Keratinocyte (primary cell): ENCODE measurements at places on chromosomes 3 and 15. TPM values are rescaled to one million over a fixed set of nuclear protein-coding genes. Genes with fewer than 3 reads are reported as not detected.

GRCh38 chr3:15982667-15983196 lies 185.0 kb upstream of the ANKRD28 start:
- peak; percentile 94 for DNase-seq
- peak overlapping the region; percentile 83 for H3K27ac ChIP-seq
- H3K36me3 ChIP-seq, result no peaks in the 10 kb centered on the region

GRCh38 chr3:126349071-126349470 lies 8.1 kb downstream of the KLF15 start:
- H3K4me3 ChIP-seq, result no peak overlapping the region
- H3K27me3 ChIP-seq, result no peaks in the 10 kb centered on the region
- no peak for DNase-seq
- no peaks in the 10 kb centered on the region for H3K4me1 ChIP-seq
- no peak overlapping the region for H3K27ac ChIP-seq

- H3K27ac ChIP-seq, result peak overlapping the region; percentile 27
- H3K36me3 ChIP-seq, result peaks cover 4% of the 10 kb centered on the region
- H3K27me3 ChIP-seq, result no peaks in the 10 kb centered on the region
- no peak overlapping the region for H3K4me3 ChIP-seq
- peaks cover 46% of the 10 kb centered on the region for H3K4me1 ChIP-seq
Measured at GRCh38 chr3:9897408-9898372, 5.0 kb upstream of the IL17RE start.

- H3K27me3 ChIP-seq, result no peaks in the 10 kb centered on the region
- DNase-seq, result no peak
- H3K4me1 ChIP-seq, result no peaks in the 10 kb centered on the region
- no peak overlapping the region for H3K4me3 ChIP-seq
Measured at GRCh38 chr3:187430576-187430975, 62.4 kb downstream of the RTP4 start.

GRCh38 chr3:46095307-46095706 lies 68.0 kb upstream of the XCR1 start:
- H3K4me1 ChIP-seq, result peaks cover 6% of the 10 kb centered on the region
- no peaks in the 10 kb centered on the region for H3K27me3 ChIP-seq
- H3K4me3 ChIP-seq, result no peak overlapping the region
- no peak overlapping the region for H3K27ac ChIP-seq
- DNase-seq, result no peak

DNA sequence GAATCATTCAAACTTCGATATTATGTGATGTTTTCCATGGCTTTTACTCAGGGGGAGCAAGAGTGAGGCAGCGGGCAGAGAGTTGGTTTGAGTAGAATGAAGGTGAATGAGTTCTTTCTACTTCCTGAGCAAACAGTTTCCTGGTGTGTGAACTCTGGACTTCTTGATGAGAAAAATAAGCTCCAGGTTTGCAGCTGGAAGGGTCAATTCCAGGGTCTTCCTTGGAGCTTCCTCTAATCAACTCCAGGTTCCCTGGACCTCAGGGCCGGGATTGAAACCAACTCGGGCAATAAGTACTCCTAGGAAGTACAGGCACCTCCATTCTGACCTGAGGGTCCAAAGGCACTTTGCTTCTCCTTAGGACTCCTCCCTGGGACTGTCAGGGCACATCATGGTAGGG lies 243.6 kb upstream of the ONECUT1 start:
- H3K27ac ChIP-seq, result no peak overlapping the region
- no peak for DNase-seq
- no peaks in the 10 kb centered on the region for H3K27me3 ChIP-seq
- no peaks in the 10 kb centered on the region for H3K4me1 ChIP-seq
- no peaks in the 10 kb centered on the region for H3K36me3 ChIP-seq

GRCh38 chr3:11074011-11074410 lies 80.3 kb upstream of the HRH1 start:
- no peak for DNase-seq
- no peaks in the 10 kb centered on the region for H3K27me3 ChIP-seq
- no peak overlapping the region for H3K27ac ChIP-seq
- no peaks in the 10 kb centered on the region for H3K4me1 ChIP-seq
- H3K4me3 ChIP-seq, result no peak overlapping the region

DNA sequence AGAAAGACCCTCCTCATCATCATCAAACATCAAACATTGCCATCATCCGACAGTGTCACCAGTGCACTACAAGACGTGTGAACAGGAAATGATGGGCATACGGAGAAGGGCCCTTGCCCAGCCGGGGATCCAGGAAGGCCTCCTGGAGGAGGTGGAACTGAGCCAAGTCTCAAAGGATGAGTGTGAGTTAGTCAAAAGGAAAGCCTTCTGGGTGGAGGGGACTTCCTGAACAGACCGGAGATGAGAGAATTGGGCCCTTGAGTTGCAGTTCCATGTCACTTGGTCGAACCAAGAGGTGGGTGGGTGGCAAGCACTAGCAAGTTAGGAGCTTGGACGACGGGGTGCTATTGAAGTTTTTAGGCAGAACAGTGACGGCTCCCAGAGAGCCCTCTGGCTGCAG lies 8.5 kb downstream of the SEMA4B start:
- H3K27ac ChIP-seq, result peak overlapping the region; percentile 98
- no peak overlapping the region for H3K4me3 ChIP-seq
- no peak for DNase-seq
- peaks cover 72% of the 10 kb centered on the region for H3K4me1 ChIP-seq
- no peaks in the 10 kb centered on the region for H3K27me3 ChIP-seq
- peaks cover 58% of the 10 kb centered on the region for H3K36me3 ChIP-seq

GRCh38 chr15:65363766-65364165 lies 14.0 kb downstream of the IGDCC3 start:
- H3K27me3 ChIP-seq, result peaks cover 13% of the 10 kb centered on the region
- no peak for DNase-seq
- H3K4me1 ChIP-seq, result no peaks in the 10 kb centered on the region
- no peak overlapping the region for H3K27ac ChIP-seq

DNA sequence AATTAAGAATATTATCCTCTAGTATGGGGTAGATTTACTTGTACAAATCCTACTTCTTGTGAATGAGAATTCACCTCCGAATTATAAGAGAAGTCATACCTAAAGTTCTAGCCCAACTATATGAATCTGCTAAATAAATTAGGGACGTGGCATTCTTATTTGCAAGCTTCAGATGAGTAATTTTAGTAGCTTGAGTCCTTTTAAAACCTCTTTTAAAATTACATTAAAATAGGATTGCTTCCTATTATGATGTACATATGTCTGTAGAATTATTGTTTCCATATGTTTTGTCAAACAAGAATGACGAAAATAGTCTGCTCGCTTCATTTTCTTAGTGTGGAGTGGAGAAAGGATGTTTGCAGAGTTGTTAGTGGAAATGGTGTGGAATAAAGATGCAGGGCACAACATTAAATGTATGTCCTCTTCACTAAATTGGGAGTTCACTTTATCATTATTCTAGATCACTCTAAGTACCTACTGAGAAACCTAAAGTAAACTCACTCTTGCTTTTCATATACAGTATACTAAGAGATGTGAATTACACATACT lies 59.4 kb downstream of the CMSS1 start:
- no peak for DNase-seq
- H3K4me1 ChIP-seq, result peaks cover 27% of the 10 kb centered on the region
- no peak overlapping the region for H3K4me3 ChIP-seq

GRCh38 chr3:61360297-61360965 lies 109.2 kb upstream of the FHIT start:
- H3K36me3 ChIP-seq, result no peaks in the 10 kb centered on the region
- peaks cover 3% of the 10 kb centered on the region for H3K27me3 ChIP-seq
- no peak overlapping the region for H3K27ac ChIP-seq
- no peak for DNase-seq

DNA sequence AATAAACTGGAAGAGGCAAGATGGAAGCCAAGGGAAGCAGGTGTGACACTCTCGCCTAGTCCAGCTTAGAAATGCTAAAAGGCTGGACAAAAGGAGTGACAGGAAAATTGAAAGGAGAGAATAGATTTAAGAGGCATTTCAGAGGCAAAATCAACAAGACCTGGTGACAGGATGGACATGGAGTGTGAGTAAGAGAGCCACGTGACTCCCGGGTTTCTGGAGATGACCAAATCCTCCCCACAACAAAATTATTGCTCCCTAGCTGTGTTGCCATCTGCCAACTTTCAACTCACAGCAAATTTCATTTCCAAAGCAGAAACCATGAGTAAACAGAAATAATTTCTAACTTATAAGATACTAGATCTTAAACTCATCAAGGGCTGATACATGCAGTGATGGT lies 52.6 kb downstream of the MTHFS start:
- H3K4me3 ChIP-seq, result no peak overlapping the region
- peaks cover 1% of the 10 kb centered on the region for H3K36me3 ChIP-seq
- no peaks in the 10 kb centered on the region for H3K4me1 ChIP-seq
- DNase-seq, result no peak
- no peak overlapping the region for H3K27ac ChIP-seq
- H3K27me3 ChIP-seq, result no peaks in the 10 kb centered on the region

- H3K4me3 ChIP-seq, result no peak overlapping the region
- no peaks in the 10 kb centered on the region for H3K27me3 ChIP-seq
- no peak overlapping the region for H3K27ac ChIP-seq
- H3K36me3 ChIP-seq, result no peaks in the 10 kb centered on the region
- DNase-seq, result no peak
- H3K4me1 ChIP-seq, result peaks cover 11% of the 10 kb centered on the region
Measured at GRCh38 chr15:99247062-99247461, 2.3 kb downstream of the TTC23 start.

DNA sequence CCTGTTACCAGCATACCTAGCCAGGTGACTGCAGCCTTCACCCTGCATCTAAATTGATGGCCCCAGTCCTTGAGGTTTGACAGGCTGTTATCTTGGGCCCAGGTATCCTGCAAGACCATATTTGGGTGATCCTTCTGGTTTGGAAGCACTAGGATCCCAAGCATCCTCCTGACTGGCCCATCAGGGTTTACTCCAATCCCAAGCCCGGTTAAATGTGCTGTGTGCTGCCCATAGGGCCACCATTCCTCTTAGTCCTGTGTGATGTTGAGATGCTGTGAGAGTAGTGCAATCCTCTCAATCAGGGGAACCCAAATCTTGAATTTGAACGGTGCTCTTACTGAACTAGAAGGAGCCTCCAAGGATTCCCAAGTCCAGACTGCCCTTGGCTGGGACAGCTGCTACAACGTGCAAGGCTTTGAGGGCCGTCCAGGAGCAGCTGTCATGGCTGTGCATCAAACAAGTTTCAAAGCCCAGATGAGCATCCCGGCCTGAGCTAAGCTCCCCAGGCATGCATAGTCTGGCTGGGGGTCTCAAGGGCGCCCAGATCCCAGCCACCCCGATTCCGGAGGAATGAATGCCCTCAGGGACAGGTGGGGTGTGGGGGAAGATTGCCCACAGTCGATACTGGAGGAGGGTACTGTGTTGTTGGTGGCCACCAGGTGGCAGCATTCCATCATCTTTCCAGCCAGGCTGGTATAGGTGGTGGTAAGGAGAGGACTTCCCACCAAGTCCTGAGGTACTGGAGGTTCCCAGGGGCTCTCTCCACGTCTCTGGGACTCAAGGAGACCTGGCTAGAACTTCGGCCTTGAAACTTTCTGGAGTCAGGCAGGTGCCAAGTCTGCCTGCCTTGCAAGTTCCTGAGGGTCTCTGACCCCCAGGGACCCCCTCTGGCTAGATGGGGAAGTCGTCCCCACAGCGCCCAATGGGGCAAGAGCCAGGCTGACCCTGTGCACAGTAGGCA lies 32.6 kb downstream of the RBM5 start:
- H3K36me3 ChIP-seq, result peaks cover 24% of the 10 kb centered on the region
- peak overlapping the region; percentile 24 for H3K27ac ChIP-seq
- peak; percentile 53 for DNase-seq
- H3K27me3 ChIP-seq, result no peaks in the 10 kb centered on the region
- H3K4me1 ChIP-seq, result peaks cover 21% of the 10 kb centered on the region

DNA sequence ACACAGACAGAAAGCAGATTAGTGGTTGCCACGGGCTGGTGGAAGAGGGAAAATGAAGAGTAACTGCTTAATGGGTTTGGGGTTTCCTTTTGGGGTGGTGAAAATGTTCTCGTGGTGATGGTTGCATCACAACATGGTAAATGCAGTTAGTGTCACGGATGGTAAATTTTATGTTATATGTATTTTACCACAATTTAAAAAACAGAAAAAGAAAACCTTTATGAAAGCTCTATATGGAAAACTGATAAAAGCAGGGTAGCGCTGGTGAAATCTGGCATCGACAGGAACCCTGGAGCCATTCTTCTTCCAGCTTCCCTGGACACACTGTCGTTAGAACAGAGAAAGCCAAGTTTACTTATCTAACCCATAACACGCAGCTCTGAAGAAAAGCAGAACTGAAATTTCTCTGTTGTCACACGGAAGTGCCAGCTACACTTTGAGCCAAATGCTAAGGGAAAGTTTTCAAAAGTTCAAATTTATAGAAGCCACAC lies 287.7 kb upstream of the NR2F2 start:
- H3K4me1 ChIP-seq, result no peaks in the 10 kb centered on the region
- H3K4me3 ChIP-seq, result no peak overlapping the region
- no peaks in the 10 kb centered on the region for H3K27me3 ChIP-seq

- no peak overlapping the region for H3K4me3 ChIP-seq
- DNase-seq, result no peak
- no peaks in the 10 kb centered on the region for H3K27me3 ChIP-seq
- H3K27ac ChIP-seq, result no peak overlapping the region
- H3K4me1 ChIP-seq, result no peaks in the 10 kb centered on the region
Measured at GRCh38 chr3:177904621-177905020, 631.6 kb upstream of the KCNMB2 start.

DNA sequence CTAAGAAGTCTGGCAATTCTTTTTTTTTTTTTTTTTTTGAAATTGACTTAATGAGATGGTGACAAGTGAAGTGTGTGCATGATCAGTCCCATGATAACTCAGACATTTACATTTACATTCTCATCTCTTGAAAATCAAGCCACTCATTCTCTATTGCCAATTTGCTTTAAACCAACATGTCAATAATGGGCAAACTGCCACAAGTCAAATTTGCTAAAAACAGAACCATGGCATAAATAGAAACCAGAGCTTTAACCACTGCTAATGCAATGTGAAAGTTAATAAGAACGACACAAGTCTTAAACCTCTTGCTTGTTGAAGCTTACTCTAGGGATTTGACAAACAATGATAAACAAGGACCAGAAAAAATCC lies 12.0 kb upstream of the COL8A1 start:
- H3K36me3 ChIP-seq, result no peaks in the 10 kb centered on the region
- H3K4me3 ChIP-seq, result no peak overlapping the region

- no peak for DNase-seq
- H3K4me1 ChIP-seq, result no peaks in the 10 kb centered on the region
- H3K27ac ChIP-seq, result no peak overlapping the region
- no peaks in the 10 kb centered on the region for H3K36me3 ChIP-seq
Measured at GRCh38 chr3:93988283-93988682, 8.3 kb downstream of the ARL13B start.

DNA sequence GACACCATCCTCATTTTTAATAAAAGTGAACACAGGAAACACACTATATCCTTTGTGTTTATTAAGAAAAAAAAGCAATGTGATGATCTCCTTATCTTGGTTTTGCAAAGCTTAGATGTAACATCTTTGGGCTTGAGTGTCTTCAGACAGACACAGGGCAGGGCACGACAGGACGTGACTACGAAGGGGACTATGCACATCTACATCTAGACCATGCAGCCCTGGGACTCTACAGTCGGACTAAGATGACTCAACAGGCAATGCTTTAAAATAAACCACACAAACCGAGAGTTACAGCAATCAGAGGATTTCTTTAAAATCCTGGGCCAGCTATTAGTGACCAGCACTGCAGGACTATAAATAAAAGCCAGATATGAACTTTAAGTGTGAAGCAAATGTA lies 22.8 kb upstream of the TM2D3 start:
- H3K4me3 ChIP-seq, result no peak overlapping the region
- H3K36me3 ChIP-seq, result no peaks in the 10 kb centered on the region
- DNase-seq, result no peak
- H3K4me1 ChIP-seq, result peaks cover 15% of the 10 kb centered on the region
- H3K27me3 ChIP-seq, result no peaks in the 10 kb centered on the region

COL6A6 gene
- not detected in 3 replicates for polyA plus RNA-seq

XIRP1 gene
- polyA plus RNA-seq, result not detected in 3 replicates

WDR93 gene
- 0.05 to 0.08 TPM in 2 of 3 replicates, not detected in the other for polyA plus RNA-seq

CAPN3 gene
- 6.9 to 28.8 TPM (median 15.8 TPM) in 3 replicates for polyA plus RNA-seq
